ENCODE measurements at places on chromosomes 12 and 14. TPM values are rescaled to one million over a fixed set of nuclear protein-coding genes. Genes with fewer than 3 reads are reported as not detected.

The YLPM1 gene
- 51.4 TPM for total RNA-seq

The PIK3C2G gene
- total RNA-seq, result 0.13 TPM

DNA sequence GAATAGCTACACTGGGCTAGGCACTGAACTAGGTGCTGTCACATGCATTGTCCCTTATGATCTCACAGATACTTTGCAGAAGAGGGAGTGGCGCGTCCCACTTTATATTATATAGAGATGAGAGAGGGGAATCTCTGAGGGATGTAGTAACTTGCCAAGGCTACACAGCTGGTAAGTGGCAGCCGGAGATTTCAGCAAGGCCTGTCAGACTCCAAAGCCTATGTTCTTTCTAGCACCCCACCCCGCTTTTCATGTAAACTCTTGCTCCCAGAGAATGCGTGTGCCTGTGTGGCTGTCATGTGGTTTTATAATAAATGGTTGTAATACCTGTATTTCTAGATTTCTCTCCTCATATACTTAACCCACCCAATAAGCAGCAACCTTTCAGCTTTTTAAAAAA, 39.1 kb downstream of the WDR20 start:
- no peak for DNase-seq

- no peak for DNase-seq
Observed at GRCh38 chr14:42855085-42855484, 1248.4 kb downstream of the LRFN5 start.

DNA sequence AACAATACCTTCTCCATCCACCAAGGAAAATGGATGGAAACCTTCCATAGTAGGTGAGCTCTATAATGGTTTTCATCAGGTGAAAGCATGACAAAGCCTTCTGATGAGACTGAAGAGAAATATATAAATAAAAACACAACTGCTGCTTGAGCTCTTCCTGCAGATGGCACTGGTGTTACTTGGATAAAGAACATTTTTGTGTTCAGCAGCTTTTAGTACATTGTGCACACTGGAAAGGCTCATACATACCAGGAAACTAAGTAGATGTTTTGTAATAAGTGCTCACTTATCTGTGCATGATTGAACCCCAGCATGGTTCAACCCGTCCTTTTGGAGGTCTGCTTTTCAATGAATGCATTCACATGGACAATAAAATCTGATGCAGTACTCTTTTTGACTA, 357.3 kb upstream of the MIS18BP1 start:
- DNase-seq, result no peak

- DNase-seq, result no peak
Observed at GRCh38 chr12:26011099-26011498, 52.6 kb downstream of the RASSF8 start.

DNA sequence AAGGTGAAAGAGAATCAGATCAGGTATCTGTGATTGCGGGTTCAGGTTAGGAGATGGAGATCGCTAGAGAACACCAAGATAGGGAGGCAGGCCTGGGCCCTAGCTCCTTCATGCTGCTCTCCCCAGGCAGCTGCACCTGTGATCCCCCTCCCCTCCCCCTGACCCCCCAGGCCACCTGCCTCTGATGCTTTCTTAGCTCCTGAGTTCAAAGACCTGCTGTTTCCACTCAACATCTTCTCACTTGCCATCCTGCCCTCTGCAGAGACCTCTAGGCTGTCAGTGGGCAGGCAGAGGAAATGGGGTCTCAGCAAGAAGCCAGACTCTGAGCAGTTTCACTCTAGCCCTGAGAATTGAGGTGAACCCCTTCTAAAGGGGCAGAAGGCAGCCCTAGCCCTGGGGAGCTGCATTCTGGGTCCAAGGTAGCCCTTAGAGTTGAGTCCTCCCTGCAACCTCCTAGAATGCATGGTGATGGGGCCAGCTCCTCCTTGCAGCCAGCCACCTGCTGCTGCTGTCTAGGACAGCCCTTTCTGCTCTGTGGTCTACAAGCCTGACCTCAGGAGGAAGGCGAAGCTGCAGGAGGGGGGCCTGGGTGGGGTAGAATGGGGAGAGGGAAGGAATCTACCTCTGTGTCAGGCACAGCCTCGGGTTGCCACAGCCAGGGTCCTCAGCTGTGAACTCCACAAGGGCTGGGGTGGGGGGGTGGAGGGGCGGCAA, 6.4 kb upstream of the SLC48A1 start:
- DNase-seq, result no peak

- DNase-seq, result no peak
Observed at GRCh38 chr12:96445691-96446583, 43.4 kb upstream of the CFAP54 start.

- no peak for DNase-seq
Observed at GRCh38 chr12:28578833-28579252, 388.6 kb downstream of the CCDC91 start.

DNA sequence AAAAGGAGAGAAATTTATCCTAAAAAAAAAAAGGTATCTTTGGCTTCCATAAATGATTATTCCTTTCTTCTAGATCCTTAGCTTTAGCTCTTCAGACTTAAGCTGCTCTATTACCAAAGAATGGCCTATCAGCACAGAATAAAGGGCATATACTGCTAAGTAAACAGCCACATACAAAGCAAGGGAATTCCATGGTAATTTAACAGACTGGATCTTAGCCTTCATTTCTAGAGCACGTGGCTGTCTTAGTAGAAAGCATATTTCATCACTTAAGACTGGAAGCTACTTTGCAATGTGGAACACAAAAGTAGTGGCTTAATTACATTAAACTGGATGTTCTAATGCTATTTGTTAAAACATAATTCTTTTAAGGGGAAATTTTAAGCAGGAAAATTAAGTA, 23.1 kb downstream of the TMED10 start:
- no peak for DNase-seq

Measured in mesenteric fat pad (tissue), 1 donor.